ENCODE measurements at places on chromosomes 5 and 9.

DNA sequence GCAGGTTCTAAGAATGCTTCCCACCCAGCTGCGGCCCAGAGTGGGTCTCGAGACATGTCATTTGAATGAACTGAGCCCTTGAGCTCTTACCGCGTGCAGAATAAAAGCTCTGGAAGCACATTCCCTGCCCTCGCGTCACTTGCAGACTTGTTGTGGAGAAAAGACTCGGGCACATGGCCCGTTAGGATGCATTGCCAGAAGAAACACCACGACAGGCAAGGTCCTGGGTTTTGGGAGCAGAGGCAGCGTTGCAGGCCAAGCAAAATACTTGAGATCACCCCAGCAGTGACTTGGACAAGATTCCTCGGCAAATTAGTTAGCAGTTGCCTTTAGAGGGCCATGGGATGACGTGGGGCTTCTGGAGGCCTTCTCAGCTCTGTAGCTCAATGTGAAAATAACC is 170.8 kb upstream of the MSX2 start:
- DNase-seq: no peak

DNA sequence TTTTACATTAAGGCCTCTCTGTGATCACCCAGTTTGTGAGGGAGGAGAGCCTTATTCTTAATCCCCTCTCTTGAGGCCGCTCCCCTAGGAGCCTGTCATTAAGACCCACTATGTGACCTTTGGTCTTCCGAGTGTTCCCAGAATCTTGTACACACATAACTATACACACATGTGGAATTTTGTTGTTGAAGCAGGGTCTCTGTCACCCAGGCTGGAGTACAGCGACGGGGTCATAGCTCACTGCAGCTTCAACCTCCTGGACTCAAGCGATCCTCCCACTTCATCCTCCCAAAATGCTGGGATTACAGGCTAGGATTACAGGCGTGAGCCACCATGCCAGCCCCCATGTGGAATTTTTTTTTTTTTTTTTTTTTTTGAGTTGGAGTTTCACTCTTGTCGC is 14.8 kb upstream of the PHYHD1 start:
- no peak for DNase-seq

DNA sequence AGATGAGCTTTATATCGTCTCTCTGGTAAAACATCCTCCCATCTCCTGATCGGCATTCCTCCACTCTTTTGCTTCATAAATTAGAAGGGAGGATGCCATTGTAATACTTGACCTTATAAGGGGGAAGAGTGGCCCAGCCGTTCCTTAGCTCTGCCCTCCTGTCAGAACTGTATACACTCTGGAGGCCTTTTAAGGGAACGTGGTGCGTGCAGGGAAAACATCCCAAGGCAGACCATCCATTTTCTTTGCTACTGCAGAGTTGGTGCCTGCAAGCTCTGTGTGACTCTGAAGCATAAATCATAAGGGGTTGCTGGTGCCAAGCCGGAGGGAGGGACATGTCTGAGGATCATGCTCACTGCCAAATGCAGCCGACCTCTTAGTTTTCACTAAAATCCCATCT is 90.4 kb downstream of the PGM5 start:
- no peak for DNase-seq

DNA sequence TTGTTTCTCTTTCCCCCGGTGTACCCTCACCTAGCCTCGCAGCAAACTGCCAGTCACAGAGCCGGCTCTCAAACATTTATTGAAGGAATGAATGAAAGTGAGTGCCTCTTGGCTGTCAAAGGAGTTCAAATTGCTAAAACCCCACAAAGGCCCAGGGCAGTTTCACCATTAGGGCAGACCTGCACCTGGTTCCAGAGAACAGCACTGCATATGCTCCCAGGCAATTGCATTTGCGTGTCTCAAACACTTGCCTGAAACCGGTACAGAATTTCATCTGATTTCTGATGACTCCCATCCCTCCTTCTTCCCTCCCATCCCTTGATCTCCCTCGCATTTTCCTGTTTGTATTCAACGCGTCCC is 165.6 kb upstream of the ZNF462 start:
- no peak for DNase-seq

DNA sequence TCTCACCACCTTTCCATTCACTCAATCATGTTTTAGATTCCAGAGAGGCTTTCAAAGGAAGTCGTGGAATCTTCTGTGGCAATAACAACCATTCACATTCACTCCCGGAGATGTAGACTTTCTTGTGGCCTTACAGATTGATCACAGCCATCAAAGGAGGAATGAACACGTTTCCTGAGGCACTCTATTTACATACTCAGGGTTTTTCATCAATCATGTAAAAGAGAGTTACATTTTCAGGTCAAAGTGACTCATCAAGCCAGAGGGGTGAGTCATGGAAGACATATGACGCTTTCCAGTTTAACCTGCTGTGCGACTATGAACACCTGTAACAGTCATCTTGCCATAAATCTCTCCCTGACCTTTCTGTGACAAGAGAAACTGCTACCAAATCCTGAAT is 39.3 kb upstream of the RAD23B start:
- DNase-seq: no peak

GRCh38 chr5:125863579-125863978 is 559.6 kb upstream of the GRAMD2B start:
- no peak for DNase-seq

DNA sequence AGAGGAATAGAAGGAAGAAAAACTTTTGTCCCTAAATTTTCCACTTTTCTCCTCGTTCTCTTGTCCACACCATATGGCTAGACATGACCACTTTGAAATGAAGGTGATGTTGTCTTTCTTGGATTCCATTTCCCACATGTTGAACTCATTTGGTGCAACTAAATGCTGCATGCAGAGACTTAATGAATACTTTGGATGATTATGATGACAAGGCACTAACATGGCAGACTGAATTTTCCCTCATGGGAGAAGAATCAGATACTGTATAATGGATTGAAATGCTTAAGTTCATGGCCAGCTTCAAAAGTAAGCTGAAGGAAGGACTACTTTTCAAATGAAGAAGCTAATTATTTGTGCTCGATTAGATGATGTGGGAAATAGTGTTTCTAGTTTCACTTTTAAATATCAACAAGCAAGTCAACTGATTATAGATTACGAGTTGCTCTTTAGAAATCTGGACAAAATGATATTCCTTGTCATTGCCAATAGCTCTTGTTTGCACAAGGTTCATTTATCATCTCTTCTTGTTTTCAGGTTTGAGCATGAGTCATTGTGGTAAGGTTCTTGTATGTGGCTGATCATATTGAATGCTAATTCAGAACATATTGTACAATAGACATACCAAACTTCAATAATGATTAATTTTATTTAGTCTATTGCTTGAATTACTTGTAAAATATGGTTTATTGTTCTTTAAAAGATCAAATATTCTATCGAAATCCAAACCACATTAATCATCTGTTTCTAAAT is 501.3 kb upstream of the FTMT start:
- no peak for DNase-seq

DNA sequence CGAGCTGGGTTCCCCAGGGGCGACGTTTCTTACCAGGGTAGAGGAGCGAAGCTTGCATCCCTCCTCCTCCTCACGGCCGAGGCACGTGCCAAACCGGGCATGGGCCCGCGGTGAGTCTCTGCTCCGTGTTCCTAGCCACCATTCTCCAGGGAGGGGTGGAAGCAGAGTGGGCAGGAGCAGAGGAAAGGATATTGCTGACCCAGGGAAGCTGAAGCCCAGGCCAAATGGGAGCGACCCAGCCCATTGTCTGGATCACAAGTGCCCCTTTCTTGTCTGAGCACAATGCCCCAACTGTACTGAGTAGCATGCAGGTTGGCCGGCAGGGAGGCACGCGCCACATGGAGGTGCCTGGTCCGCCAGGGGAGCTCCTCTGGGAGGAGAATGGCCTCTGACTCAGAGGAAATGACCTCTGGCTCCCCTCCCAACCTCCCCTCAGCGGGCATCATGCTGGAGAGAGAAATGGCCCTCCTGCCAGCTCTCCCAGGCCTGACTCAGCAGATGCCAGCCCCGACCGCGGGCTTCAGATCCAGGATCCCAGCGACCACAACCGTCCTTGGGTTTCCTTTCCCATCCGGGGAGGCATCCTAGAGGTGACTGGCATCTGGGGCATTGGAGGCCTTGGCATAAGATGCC is 1.1 kb downstream of the PRR7 start:
- no peak for DNase-seq

GRCh38 chr9:84785792-84786547 is 116.4 kb downstream of the NTRK2 start:
- DNase-seq: no peak

- no peak for DNase-seq
Measured at GRCh38 chr9:103674271-103674670, 419.8 kb upstream of the SMC2 start.

- DNase-seq: no peak
Measured at GRCh38 chr9:100730086-100730485, 152.2 kb downstream of the CAVIN4 start.

DNA sequence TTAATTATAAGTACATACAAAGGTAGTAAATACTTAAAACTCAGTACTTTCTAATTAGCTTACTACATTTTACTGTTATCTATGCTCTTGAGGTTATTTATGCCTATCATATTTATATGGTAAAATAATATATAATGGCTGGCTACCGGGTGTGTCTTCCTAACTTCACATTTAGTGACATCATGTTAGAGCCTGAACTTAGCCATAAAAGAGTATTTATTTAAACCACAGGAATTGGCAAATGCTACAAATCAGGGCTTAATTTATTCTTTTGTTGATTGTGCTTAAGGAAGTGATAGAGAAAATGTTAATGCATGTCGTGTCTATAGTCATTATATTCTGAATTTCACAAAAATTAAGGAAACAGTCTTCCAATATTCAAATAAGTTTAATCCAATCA is 73.1 kb downstream of the NDUFAF2 start:
- DNase-seq: no peak

GRCh38 chr9:124267271-124267807 is 9.6 kb downstream of the NEK6 start:
- DNase-seq: peak; percentile 94

DNA sequence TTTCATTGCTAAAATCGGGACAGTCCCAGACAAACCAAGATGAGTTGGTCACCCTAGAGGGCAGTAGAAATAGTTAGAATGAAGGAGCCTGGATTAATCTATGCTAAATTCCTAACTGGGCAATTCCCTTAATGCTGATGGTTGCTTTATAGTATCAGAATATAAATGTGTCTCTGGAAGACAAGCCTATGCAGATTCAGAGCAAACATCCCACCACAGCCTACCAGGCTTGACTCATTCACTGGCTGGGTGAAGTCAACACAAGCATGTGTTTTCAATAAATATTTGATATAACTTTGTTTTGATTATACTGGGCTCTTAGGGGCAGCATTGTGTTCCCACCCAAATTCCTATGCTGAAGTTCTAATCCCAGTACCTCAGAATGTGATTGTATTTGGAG is 79.3 kb downstream of the RMI1 start:
- no peak for DNase-seq

DNA sequence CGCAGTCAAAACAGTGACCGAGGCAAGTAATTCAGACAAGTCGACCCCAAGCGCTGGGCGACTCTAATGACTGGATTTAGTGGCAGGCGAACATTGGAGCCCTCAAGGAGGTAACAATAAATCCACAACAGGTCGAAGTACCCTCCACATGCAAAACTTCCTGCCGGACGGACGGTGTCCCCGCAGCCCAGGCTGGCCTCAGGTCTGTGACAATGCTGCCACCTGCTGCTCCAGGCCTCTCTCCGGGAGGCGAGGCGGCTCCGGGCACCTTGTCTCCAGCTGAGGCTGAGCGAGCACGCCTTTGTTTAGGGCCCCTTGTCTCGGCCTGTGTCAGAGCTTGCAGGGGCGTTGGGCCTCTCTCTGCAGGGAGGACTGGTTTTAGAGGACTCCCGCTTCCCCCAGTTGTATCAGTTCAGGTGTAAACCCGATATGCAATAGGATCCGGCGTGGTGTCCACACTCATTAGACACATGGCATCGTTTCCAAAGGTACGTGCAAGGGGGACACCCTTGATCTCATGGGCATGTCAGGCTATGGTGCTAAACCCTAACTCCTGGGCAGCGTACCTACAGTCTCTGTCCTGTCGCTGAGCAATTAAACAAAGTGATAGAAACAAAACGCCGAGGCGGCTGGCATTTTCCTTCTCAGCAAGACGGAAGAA is 628.0 kb upstream of the ADAMTS16 start:
- peak; percentile 88 for DNase-seq
